Activated CD8-positive, alpha-beta memory T cell treated with anti-CD3 and anti-CD28 coated beads, Interleukin-2, amount 50 U/mL, for 4 hours (primary cell): ENCODE measurements at places on chromosomes 2 and 18.

DNA sequence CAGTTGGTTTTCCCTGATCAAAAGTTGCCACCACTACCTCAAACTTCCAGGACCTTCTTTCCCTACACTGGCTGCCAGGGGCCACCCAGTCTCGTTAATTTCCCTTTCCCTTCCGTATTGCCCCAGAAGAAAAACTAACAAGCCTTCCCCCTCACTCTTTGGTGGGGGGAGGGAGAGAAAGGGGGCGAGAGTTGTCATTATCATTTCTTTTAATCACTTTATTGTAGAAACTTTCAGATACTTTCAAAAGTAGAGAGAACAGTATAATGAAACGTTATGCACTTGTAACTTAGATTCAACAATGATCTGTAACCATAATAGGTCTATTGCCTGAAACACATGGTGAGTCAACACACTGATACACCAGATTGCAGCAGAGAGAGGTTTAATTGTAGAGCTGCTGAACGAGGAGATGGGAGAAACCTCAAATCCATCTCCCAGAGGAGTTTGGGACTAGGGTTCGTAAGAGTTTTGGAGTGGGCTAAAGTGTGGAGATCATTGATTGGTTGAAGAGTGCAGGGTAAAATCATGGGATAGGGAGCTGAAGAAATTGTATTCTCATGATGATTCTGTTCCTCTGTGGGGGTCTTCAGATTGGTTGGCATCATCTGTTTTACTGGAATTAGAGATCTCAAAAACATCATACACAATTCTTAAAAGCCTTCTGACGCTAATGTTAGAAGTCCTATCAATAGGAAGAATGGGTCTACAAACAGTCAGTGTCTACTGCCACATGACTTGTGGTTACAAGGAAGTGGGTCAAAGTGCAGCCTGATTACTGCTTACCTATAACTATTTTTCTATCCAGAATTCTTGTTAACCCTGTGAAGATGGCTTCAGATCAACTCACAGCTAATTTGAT is 2.6 kb upstream of the RNF149 start:
- DNase-seq = no peak

DNA sequence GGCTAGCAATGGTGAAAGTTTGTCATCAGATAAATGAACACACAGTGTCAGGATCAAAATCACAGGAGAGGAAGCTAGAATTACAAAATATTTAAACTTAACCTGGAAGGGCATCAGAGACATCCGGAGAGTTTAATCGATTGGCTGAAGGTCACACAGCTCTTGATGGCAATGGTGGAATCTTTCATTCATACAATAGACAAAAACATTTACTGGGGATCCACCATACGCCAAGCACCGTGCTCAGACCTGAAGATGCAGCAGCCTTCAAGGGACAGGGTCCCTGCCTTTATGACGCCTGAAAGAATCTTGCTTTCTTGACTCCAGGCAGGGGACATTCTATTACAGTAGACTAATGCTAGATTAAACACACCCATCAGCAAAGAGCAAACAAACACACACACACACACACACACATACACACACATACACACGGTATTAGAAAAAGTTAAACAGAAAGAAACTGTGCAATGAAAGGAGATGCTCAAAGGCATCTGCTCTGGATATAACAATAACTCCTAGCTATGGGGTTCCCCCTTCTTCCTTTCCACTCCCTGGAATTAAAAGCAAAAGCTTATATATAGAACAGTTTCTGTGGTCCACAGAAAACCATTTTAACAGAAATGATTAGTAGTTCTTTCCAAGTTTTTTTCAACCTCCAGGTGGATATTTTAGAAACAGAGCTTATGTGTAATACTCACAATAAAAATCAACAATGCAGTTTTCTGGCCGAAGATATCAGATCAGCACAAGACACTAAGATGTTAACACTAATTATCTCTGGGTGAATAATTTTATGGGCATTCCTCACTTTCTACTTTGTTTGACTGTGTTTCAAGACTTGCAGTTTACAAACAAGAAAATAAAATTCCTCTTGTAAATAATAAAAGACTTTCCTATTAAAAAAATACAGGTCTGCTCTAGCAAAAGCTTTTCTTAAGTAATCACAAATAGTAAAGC is 151.7 kb downstream of the ANKRD44 start:
- no peak for DNase-seq

DNA sequence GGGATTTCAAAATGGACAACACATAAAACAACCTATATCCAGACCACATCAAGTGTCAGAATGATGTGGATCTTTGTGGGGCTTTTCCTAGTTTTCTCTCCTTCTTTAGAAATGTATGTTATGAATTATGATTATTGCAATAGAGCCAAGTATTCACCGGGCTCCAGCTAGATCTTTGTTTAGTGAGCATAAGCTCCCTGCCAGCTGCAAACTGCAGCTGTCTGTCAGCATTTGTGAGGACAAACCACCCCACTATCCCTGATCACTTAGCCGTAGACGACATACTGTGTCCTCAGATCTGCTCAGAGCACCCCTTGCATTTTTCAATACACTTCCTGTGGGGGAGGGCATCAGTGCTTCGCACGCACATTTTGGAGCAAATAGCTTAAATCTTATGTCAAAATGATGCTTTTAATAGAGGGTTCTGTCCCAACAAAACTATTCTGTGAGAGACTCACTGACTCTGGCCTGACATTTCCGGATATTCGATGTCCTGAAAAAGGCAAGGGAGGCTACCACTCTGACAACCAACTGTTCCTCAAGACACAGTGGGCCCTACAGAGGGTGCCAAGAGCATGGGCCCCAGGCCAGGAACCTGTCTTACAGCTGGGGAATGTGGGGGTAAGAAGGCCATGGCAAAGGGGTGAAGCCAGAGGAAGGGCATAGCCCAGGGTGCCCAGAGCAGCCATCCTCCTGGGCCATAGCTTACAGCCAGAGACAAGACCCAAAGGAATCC is 346.0 kb downstream of the ARHGAP15 start:
- DNase-seq = no peak

DNA sequence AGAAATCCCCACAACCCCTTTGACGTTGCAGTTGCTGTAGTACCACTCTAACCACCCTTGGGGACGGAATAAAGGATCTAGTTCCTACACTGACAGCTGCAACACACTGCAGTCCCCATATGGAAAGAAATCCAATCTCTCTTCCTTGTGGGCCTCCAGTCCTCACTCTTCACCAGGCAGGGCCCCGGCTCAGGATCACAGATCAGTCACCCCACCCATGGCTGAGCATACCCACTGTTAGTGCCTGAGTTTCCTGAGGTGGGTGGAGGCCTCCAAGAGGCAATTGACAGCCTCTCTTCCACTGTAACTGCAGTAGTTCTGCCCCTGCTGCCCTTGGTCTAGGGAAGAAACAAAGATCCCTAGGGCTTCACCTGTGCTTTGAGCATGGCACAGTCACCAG is 670.0 kb upstream of the CDH2 start:
- DNase-seq = no peak

DNA sequence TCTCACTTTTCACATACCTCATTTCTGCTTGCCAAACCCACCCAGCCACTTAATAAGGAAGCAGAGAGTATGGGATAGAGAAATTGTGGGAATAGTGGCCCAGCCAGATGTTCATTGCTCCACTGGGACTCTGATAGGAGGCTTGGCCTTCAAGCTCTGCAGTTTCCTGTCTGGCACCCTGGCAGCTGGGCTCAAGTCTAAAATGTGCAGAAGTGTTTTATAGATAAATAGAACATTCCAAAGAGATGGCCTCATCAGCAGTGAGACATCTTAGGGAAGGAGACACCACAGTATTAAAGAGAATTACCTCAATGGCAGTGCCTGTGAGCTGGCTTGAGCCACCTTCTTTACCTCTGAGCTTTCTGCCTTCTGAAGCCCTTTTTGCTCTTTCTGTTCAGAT is 24.7 kb downstream of the COPS7B start:
- no peak for DNase-seq

DNA sequence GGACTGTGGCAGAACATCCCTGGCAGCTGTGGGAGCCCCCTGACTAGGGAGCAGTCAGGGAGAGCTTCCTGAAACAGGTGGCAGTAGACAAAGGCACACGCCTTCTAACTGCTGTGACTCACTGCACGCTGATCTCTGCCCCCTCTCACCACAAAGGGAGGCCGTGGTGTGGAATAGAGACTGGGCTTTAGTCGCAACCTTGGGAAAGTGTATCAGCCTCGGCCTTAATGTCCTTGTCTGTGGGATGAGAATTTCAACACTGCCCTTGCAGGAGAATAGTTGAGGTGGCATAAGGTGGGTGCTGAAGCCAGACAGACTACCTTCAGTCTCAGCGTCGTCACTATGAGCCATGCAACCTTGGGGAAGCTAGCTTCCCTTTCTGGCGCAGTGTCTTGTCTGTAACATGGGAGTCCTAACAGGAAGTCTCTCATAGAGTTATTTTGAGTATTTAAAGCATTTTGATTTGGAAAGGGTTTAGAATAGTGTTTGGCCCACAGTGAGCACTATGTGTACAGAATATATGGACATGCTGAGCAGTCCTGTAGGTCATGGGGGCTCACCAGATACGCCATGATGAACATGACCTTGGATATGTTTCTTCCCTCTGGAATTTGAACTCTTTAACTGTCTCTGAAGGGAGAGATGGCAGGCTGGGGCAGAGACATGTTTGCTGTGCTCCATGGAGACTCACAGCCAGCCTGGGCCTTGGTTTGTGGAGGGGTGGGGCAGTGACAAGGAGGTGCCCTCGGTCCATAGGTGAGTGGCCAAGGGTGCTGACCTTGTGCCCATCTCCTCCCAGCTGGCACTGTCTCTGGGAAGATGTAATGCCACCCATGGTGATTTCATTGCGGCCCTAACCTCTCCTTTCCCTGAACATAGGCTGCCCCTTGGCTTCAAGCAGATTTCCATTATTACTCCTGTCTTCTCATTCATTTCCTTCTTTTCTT is 29.5 kb upstream of the SMAD7 start:
- no peak for DNase-seq

DNA sequence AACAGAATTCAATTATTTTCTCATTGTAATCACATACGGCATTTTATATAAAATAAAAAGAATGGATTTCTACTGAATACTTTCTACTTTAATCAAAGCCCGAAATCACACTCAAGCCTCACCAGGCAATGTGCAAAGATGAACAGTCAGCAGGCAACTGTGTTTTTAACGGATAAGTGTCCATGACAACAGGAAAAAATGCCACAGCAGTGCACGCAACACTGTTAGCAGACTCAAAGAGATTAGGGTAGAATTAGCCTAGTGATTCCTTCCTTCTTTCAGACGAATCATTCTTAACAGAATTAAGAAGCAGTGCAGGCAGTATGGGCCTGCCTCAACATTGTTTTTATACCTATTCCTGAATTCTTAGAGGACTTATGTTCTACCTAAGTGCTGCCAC is 135.6 kb downstream of the CDH2 start:
- no peak for DNase-seq

GRCh38 chr2:129726216-129726615 is 253.2 kb upstream of the RAB6C start:
- DNase-seq = no peak

DNA sequence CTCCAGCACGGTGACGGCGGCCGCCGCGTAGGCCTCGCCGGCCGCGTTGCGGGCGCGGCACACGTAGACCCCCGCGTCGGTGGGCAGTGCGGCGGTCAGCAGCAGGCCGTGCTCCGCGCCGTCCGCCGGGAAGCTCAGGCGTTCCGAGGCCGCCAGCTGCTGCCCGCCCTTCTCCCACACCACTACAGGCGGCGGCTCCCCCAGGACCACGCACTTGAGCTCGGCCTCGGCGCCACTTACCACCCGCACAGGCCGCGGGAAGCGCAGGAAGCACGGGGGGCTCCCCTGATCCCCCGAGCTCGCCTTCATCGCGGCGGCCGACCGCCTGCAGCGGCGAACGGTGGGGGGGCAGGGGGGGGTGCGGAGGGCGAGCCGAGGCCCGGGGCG is 422 bp downstream of the OBSL1 start:
- DNase-seq = no peak

DNA sequence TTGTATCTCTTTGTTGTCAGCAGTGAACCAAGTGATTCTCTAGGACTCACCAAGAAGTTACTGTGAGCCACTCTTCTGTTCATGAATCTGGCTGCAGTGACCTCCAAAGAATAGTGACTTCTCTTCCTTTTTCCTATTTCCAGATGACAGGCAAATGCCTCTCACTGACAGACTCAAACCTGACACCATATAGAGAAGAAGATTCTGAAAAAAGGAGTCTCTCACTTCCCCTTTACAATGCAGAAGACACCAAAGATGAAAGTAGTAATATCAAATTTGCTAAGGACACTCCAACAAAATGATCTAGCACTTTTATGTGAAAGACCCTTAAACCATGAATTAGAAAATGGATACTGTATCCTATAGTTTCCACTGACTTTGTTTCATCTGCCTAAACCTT is 44.4 kb upstream of the SETBP1 start:
- DNase-seq = no peak

- DNase-seq = no peak
Measured at GRCh38 chr2:160666154-160667060, 172.8 kb upstream of the RBMS1 start.

GRCh38 chr18:72542984-72543356 is 1.2 kb downstream of the CBLN2 start:
- DNase-seq = no peak

DNA sequence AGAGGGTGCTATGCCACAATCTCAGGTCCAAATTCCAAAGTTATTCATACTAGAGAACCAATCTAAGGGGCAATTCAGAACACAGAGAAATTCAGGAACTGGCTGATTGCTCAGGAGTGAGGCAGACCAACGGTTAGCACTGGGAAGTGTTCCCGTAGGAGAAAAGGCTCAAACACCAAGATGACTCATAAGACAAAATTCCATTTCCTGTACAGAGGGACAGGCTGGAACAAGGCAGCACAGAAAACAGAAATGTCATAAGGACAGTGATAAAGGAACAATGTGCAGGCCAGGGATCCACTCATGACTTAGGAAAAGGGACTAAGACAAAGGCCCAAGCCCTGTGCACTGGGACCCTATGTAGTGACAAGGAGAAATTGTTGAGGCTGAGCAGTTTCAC is 54.2 kb downstream of the PDE1A start:
- no peak for DNase-seq

DNA sequence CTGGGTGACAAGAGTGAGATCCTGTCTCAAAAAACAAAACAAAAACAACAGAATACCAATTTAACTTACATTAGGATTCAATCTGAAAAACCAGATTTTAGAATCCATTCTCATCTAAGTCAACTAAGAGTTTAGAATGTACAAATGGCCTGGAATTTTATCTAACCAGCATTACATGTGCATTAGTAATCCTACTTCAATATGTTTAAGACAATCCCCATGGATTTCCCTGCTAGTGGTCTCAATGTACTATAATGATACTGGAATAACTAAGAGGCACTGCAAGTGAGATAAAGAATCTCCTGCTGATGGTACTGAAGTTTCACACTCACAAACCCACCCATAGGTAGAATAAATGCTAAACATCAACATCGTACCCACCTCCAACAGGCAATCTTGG is 53.9 kb upstream of the DNER start:
- no peak for DNase-seq
